ENCODE measurements at places on chromosomes 2 and 18.
A peak's percentile ranks its signal among the peaks of the same experiment; 100 is the strongest.

DNA sequence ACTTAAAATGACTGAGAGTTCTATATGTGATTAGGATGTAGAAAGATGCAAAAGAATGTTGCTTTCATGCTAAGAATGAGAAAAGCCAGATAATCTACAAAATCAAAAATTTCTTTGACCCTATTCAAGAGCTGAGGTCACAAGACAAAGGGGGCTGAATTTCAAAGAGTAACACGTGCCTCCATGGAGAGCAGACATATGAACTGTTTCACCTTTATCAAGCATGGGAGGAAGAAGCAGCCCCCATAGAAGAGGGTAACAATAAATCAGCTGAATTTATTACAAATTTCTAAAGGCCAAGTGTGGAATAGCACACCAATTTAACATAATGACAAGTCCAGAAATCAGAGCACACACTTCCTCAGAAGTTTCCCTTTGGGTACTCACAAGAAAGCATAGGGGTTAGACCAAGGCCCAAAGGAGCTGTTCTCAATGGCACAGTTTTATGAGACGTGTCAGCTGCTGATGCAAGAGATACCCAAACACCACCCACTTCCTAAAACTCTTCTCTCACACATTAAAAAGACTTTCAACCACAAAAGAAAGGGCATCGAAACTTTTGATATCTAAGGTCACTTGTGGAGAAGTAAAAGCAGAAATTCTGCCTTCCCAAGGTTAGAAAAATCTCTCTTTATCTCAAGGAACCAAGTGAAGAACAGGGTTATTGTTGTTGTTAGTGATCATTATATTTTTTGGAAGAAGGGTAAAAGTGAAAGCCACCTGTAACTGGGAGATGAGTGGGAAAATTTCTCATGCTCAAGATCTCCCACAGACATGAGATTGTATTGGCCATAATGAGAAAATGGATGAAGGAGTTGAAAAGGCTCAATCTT, 950.1 kb downstream of the TRIB2 start:
- no peak for DNase-seq

- no peak for DNase-seq
These were observed 104.5 kb downstream of the ZEB2 start for GRCh38 chr2:144415386-144415785.

GRCh38 chr2:208062113-208062512, 36.8 kb upstream of the PLEKHM3 start:
- no peak for DNase-seq

GRCh38 chr2:124018890-124019289, 6.2 kb upstream of the CNTNAP5 start:
- no peak for DNase-seq

DNA sequence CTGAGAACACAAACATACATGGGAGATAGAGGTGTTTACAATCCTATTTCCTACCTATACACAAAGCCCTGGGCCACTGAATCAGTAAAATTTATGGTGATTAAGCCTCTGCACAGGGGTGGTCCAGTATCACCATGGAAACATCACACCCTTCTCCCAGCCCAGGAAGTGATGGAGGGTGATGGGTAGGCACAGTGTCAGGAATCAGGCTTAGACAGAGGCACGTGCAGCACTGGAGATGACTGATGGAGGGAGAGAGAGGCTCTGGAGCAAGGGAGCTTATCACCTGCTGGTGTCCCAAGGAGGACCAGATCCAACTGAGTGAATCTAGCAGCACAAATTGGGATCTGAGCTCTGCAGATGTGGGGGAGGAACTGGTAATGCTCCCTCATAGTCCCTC, 117.2 kb downstream of the RPIA start:
- no peak for DNase-seq

- no peak for DNase-seq
These were observed 58.1 kb upstream of the RALBP1 start for GRCh38 chr18:9417073-9417851.

- peak; percentile 33 for DNase-seq
These were observed 40.4 kb downstream of the TMEM18 start for GRCh38 chr2:636641-637405.

DNA sequence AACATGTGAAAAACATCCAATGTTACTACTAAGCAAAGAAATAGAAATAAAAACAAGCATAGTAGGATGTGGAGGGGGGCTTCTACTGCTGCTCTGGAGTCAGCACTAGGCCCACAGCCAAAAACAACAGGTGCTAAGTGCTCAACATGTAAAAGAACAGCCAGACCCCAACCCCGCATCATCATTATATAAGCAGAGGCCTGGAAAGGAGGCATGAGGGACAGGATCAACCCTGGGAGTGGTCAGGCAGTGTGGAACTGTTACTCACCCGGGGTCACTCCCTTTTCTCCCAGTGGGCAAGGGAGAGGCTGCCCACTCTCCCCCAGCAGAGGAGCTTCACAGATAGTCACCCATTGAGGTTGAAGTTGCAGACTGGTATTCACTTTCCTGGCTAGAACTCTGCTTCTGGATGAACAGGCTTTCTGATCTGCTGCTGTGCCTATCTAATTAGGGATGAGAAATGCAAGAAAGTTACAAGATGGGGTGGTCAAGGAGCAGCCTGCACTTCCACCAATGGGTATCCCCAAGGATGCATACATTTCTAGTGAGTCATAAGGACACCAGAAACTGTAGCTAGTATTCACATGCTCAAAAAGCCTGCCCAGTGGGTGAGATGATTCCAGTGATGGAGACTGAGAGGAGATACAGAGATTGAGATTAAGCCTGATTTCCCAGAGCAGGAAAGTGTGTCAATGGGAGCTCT, 480.1 kb upstream of the TCF4 start:
- no peak for DNase-seq

- DNase-seq: no peak
These were observed 144.9 kb upstream of the LHCGR start for GRCh38 chr2:48900321-48901014.

DNA sequence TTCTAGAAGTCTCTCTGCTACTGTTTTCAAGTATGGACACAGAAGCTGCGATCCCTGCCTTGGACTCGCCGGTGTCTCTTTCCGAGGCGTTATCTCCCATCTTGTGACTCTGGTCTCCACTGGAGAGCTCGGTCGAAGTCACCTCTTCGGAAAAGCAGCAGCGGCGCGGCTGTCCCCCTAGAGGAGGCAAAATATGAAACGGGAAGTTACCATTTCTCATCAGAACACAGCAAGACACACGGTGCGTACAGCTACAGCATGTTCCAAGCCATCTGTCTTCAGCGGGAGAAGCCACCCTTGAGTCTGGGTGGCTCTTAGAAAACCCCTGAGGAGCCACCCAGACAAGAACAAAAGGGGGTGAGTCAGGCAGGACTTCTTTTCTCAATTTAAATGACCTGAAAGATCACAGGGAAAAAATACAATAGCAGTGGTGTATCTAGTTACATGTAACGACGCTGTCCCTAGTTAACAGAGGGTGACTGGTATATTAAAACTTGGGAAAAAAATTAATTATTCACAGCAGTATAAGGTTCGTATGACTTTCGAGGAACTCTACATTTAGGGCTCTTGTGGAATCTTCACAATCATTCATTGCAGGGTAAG, 114.8 kb downstream of the ZNF516 start:
- DNase-seq: no peak

DNA sequence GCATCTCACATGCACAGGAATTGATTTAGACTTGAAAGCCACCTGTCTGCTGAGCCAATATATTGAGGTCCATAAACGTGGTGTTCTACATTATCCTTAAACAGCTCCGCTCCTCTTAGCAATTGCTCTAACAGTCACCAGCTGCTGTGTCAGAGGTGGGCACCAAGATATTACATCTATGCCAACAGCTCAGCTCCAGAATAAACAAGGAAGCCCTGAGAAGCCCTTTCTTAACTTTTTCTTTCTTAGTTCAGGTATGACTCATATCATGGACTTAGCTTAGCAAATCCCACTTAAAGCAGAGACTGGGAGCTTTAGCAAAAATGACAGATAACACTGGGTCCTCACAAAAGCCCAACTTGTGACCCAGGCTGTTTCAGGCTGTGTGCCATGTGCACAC, 436.6 kb downstream of the IRS1 start:
- no peak for DNase-seq

DNA sequence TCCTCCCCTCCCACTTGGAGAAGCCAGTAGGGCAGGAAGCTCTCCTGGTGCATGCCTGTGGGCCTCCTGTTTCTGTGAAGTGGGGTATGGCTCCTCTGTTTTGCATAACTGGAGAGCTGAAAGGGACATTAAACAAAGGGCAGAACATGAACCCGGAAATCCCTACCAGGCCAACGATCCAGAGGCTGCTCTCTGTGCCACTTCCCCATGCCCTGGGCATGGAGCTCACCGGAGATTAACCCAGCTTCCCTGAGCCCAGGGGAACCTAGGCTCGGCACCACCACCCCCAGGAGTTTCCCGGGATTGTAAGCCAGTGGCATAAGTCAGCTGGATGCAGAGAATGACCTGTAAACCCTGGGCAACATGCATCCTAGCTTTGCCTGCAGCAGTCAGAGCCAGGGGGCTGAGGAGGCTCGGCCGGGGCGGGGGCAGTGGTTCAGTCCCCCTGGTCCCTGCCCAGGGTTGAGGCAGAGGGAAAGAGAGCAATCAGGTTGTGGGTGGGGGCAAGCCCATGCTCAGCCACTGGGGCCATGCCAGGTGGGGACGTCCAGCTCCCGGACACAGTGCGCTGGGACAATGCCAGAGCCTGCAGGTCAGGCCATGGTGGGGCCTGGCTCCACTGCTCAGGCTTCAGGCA, 49.5 kb downstream of the TIMM21 start:
- DNase-seq: no peak

Measured in activated CD4-positive, alpha-beta T cell treated with anti-CD3 and anti-CD28 coated beads, Interleukin-2, amount 50 U/mL, for 4 hours (primary cell).